ENCODE measurements at places on chromosomes 2 and 18.

DNA sequence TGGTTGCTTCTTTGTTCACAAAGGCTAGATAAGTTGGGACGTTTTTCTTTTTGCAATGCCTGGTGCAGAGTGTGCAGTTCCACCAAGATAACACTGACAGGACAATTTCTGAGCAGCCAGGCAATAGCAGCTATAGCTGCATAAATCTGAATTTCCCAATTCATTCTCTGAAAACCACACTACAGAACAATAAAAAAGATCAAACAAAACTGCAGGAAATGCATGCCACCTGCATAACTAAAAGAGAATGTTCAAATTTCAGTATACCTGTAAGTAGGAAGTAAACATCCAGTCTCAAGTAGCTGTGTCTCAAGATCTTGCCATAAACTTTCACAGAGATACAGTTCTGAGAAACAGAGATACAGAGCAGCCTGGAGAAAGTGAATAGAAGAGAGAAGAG is 5.3 kb upstream of the KCTD18 start:
- DNase-seq, result no peak

DNA sequence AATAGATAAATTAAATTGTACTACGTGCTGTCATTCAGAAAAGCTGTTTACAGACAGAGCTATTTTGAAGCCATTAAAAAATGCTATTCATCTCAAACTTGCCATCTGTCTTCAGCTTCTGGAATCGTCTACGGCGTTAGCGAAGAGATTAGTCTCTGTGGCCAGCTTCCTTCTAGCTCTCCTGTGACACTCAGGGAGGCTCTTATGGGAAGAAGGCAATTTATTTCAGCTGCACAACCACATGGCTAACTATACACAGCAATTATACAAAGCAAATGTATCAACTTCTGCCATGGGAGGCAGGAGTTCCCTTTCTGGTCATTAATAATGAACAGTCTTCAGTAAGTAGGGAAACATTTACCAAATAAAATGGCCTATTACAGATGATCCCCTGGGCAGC is 6.3 kb downstream of the CTAGE1 start:
- DNase-seq, result no peak

DNA sequence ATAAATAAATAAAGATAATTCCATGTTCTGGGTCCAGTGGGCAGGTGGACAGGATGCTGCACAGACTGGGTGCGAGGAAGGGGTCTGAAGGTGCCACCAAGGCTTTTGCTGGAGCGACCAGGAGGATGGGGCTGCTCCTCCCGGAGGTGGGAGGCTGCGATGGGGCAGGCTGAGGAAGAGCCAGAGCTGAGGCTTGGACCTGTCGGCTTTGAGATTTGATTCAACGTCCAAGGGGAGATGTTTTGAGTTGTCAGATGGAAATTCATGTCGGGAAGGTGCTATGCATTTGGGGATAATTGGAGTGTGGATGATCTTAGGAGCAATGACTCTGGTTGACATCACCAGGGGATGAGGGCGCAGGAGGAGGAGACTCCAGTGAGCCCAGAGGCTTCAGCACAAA is 11.7 kb downstream of the ALLC start:
- DNase-seq, result no peak

DNA sequence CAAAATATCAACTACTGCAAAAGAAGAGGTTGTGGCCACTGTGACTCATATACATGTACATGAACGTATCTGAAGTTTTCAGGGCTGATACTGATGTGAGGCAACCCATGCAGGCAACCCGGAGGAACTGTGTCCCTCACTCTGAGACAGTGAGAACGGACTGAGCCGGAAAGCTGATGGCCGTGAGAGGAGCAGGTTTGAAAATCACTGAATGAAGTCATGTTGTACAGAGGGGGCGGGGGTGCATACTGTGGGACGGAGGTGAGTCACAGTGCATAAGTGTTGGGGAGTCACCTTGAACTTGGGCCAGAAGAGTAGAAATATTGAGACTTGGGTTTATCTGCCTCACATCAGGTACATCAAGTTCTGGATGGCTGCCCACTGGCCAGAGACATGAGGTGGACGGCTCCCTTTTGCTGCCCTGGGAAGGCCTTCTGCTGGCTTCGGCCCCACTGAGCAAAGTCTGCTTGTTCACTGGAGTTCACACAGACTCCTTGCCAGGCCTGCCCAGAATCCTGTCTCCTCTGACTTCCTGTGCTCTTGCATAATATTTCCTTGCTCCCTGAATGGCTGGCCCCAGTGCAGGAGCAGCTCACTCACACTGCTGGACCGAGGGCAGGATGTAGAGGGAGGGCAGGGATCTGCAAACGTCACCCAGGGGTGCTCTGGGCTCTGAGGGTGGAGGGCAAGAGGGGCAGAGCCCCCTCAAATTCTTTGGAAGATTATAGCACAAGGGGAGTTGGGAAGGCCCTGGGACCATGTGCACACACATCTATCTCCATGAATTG is 18.1 kb downstream of the EPAS1 start:
- DNase-seq, result no peak

DNA sequence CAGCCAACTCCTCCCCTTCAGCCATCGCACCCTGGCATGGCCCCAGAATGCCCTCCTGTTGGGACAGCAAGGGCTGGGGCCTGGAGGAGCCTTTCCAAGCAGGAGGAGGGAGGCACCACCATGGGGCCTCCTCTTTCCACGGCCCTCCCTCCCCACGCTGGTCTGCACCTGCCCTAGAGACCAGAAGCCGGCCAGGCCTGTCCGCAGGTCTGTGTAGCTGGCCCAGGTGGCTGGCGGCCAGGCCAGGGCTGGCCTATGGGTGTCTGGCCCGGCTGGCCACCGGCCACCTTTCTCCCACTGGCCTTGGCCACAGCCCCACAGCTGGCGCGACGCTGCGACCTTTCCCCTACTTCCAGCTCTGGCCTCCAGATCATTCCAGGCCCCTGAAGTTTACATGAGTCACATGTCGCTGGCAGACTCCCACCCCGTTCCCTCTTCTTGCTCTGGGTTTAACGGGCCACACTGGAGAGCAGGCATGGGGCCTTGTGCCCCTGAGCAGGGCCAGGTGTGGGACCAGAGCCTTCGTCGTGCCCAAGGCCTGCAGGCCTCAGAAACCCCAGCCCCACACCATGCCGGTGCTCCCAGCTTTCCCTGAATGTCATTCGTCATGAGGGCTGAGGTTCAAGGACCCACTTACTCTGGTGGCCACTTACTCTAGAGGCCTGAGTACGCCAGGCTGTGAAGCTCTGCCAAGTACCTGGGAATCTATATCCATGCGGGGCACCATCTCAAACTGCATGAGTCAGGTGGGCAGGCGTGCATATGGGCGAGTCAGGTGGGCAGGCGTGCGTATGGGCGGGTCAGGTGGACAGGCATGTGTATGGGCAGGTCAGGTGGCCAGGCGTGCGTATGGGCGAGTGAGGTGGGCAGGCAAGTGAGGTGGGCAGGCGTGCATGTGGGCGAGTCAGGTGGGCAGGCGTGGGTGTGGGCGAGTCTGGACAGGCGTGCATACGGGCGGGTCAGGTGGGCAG is 33.3 kb upstream of the KLF11 start:
- DNase-seq, result no peak

- no peak for DNase-seq
Measured at GRCh38 chr2:239391286-239392071, 9.3 kb downstream of the HDAC4 start.

DNA sequence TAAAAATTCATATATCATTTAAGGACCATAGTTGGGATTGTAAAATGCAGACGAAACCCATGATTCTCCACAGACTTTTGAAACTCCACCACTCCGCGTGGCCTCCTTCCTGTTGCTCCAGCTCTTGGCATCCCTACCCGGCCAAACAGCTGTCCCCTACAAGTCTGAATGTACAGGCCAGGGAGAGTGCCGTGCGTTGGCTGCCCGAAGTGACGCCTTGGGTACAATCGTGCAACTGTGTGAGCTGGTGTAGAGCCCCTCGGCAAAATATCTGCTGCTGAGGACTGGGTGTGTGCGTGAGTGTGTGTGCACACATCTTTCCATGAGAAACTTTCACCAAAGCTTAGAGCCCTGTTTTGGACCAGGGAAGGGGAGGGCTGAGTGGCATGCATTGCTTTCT is 43.8 kb upstream of the ZNF516 start:
- no peak for DNase-seq
